ENCODE measurements at places on chromosomes 6 and 20.

DNA sequence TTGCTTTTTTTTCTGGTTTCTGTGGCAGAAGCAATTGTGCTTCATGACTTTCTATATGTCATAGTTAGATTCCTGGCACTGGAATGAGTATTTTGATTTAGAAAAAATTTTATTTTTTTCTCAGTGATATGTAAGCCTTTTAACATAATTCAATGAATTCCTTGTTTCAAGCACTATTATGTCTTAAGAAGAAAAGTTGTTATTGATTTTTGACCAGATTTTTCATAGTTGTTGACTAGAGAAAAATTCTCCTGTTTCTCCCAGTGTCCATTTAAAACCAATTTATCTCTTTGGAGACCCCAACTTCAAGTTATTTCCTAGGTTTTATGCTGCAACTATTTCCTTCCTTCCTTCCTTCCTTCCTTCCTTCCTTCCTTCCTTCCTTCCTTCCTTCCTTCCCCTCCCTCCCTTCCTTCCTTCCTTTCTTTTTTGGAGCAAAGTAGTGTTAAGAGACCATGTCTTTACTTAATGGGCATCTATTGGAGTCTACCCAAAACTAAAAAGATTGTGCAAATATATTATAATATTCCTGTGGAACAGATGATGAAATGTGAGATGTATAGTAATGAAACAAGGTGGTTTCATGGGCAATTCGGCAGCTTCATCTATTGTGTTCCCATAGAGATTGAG lies 346.9 kb downstream of the RNF144B start:
- DNase-seq: no peak

GRCh38 chr6:3885262-3886036 lies 36.3 kb downstream of the FAM50B start:
- no peak for DNase-seq

DNA sequence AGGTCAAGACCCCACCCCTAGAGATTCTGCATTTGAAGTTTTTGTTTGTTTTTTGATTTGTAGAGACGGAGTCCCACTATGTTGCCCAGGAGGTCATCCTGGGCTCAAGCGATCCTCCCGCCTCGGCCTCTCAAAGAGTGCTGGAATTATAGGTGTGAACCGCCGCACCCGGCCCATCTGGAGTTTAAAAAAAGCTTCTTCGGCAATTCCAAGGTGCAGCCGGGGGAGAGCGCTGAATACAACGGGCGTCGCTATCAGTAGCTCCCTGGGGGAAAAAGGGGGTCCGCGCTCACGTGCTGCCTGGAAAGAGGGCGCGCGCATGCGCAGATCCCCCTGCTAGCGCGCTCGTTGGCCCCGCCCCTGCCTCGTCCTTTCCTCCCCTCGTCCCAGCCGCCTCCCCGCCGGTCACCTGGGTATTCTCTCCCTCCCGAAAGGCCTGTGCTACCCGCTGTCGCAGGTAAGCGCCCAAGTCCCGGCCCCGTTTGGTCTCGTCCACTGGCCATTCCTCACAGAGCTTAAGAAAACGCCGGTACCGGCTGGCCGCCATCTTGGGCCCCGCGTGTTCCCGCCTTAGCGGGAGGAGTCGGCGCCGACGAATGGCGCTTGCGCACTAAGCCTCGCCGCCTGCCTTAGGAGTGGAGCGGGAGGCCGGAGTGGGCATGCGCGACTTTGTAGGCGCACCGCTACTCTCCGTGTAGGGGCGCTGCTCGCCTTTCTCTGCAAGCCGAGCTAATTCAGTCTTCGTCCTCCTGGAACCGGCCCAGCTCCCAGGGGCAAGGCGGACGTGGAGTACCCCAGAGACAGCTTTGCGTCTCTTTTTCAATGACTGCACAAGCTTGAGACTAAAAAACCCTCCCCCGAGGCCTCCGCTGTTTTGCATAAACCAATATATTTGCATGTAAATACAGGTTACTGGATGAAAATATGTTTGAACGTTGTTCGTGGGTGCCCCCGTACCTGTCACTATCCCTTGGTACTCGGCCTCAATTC lies at the start of gene UQCC2:
Gene UQCC2 (minus strand): TSS at position 561 of the 990 bp plus-strand sequence. CDS start 14 bp downstream, at position 547.
- peak; percentile 96 for DNase-seq

DNA sequence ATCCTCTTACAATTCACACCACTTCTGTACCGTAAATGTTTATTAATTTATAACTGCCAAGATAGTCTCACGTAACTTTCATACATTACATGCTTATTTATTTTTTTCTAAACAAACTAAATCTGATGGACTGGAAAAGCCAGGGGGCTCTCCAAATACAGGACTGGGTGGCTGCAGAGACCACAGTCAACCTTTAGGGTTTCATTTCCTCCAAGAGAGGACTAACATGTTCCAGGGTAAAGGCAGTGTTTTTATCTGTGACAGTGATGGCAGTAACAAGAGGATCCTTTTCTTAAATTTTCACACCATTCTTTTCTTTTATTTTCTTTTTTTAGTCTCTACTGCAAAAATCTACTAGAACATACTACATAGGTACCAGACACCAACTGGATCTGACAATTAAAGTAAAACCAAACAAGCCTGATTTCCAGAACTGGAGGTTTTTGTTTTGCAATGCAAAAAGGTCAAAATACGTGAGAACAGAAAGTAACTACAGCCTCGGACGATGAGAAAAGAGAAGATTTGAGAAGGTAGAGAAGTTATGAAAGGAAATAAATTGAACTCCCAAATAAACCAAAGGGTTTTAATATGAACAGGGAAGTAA lies 1.2 kb downstream of the LMBRD1 start:
- DNase-seq: no peak

DNA sequence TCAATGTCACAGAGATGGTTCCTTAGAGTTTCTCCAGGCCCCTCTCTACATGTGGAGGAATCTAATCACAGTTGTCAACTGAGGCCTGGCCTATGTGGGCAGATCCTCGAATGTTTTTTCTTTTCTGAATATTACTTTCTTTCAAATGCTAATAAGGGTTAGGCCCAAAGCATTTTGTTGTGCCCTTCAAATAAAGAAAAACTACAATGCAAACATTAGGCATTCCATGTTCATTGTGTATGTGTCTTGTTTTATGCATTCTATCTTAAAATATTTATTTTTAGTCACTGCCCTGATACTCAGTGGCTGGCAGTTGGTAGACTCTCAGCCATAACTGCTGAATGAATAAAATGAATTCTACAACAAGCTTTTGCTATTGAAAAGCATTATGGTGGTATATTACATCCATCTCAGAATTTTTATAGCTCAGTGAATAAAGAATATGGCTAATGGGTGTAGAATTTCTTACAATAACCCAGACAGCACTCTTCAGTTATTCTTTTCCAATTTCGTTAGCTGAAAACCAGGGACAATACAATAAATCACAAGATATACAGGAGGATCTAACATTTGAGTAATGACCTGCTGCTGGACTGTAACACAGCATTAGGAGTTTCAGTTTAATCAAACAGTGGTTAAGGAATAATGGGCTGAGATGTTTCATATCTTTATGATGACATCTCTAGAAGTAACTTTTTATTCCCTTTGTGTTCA lies 28.3 kb downstream of the RGS17 start:
- DNase-seq: no peak
